MM.1S (cell line): ENCODE measurements at places on chromosomes 2 and 18.

DNA sequence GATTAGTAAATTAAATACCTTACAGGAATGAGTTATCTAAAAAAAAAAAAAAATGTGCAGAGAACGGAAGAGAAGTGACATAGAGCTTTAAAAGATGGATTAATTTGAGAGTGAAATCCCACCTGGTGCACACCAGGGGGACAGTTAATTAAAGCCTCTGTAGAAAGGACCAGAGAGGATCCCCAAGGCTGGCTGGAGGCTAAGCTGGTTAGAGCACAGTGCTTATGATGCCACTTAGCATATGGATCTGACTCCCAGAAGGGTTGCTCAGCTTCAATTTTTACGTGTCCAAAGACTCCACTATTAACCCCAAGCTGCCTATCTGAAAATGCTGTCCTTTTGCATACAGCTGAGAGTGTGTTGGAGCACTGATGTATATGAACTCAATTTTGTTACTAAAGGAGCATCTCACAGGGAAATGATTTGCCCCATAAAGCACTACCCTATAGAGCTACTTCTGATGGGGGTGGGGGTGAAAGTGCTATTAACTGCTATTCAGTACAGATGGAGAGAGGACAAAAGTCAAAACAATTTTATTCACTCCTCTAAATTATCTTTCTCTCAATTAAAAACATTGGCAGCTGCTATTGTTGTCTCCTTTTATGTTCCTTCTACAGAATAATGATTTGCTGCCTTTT, 15.2 kb upstream of the SLC8A1 start:
- DNase-seq, result no peak

DNA sequence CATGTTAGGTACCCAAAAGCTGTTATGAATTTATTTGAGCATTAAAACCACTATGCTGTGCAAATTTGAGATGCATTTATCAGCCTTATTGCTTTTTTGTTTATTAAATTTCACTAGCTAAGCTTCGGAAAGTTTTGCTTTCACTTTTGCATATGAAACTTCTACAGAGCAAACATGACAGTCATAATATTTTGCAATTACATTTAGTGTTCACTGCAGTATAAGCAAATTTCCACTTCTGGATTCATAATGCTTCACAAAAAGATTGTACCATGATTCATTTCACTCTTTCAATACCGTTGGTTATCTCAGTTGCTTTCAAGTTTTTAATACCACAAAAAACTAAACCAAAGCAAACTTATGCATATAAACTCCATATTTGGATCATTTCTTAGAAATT, 228.7 kb upstream of the SLC8A1 start:
- DNase-seq, result peak; percentile 76

GRCh38 chr18:59954755-59955156, 55.0 kb downstream of the PMAIP1 start:
- DNase-seq, result no peak

DNA sequence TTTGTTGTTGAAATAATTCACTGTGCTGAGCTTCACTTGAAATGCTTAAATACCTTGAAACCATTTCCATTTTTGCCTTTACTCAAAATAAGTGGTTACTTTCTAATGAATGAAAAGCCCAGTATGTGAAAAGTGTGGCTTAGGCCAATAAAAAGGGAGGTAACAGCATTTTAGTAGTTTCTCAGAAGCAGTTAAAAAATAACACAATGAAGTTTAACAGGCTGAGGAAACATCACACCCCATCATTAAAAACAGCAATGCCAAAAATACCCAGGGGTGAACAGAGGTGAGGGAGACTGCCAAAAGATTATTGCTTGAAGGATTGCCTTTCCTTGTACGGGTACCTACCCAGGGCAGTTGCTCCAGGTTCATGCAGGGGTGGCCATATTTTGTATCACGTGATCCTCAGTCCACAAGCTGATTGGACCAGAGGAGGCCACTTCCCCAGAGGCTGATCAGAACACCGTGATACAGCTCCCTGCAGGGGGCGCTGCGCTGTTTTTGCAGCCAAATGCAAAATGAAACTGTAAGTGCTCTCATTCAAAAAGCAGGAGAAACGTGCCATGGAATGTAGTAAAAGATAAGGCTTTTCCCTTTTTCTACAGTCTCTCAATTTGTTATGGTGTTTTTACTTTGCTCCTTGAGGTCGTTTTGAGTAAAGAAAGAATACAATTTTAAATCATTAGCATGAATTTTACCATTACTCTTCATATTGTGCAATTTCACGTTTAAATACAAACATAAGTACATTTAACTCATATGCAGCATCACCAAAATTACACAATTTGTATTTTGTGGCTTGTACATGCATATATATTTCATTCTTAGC, 70.2 kb upstream of the SH3BP4 start:
- peak; percentile 90 for DNase-seq

DNA sequence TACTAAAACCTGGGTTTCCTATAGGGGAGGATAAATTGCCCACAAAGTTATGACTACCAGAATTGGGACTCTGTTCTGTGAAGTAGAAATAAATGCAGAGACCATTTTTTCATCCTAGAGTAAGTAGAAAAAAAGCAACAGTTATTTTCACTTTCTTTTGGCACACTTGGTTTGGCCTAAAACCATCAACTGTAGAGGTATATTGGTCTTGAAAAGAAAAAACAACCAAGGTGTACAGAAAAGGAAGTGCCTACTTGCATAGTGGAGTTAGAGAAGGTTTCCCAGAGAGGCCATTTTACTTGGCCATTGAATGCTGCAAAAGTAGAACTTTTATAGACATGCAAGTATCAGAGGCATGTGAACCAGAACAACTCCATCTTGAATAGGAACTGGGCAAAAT, 89.4 kb upstream of the TACR1 start:
- DNase-seq, result peak; percentile 38

DNA sequence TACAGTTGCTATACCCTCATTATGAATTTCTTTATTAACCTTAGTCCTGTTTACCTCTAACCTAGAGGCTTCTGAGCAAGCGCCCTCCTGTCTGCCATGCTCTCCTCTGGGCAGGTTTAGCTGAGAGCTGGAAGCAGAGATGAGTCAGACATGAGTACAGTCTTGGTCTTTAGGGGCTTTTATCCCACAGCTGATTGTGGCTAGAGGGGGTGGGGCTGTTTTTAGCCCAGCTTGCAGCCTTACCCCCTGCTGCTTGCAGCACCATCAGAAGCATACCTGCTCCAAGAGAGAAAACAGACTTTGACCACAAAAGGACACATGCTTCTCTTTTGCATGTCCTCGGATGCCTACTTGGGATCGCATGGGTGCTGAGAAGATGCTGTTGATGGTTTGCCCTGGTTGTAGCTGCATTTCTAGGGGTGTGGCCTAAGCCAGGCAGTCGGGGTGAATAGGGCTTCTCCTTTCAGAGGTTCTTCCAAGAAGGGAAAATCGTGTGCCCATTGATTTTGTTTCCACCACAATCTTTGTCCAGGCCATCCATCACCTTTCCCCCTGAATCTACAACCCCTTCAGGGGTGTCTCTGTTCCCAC, 115.0 kb upstream of the LGALSL start:
- DNase-seq, result no peak

GRCh38 chr18:3383381-3383915, 66.5 kb upstream of the TGIF1 start:
- DNase-seq, result no peak

DNA sequence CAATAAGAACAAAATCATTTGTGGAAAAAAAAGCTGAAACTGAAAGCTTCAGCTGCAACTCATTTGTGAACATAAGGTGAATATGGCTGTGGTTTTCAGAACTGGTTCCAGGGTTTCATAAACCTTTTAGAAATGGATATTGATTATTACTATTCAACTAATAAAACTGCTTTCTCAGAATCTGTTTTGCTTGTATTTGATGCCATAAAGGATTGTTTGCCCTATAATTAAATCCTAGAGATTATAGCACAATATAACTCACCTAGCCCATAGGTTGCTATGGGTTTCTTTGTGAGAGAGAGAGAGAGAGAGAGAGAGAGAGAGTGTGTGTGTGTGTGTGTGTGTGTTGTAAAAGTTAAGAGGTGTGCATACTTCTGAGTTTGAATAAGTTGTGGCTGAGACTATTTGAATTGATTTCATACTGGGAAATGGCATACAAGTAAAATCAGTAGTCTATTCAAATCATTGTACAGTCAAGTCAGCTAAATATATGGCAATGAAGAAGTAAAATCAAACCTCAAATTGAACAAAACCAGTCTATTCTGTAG, 339.2 kb downstream of the ARHGAP15 start:
- peak; percentile 68 for DNase-seq
